ENCODE measurements at places on chromosomes 3 and 15. TPM values are rescaled to one million over a fixed set of nuclear protein-coding genes. Genes with fewer than 3 reads are reported as not detected.

The KBTBD12 gene
- total RNA-seq = not detected

- peaks cover 25% of the 10 kb centered on the region for H3K4me1 ChIP-seq
- DNase-seq = no peak
- H3K27me3 ChIP-seq = no peaks in the 10 kb centered on the region
Measured at GRCh38 chr3:8524249-8524648, 22.6 kb downstream of the LMCD1 start.

DNA sequence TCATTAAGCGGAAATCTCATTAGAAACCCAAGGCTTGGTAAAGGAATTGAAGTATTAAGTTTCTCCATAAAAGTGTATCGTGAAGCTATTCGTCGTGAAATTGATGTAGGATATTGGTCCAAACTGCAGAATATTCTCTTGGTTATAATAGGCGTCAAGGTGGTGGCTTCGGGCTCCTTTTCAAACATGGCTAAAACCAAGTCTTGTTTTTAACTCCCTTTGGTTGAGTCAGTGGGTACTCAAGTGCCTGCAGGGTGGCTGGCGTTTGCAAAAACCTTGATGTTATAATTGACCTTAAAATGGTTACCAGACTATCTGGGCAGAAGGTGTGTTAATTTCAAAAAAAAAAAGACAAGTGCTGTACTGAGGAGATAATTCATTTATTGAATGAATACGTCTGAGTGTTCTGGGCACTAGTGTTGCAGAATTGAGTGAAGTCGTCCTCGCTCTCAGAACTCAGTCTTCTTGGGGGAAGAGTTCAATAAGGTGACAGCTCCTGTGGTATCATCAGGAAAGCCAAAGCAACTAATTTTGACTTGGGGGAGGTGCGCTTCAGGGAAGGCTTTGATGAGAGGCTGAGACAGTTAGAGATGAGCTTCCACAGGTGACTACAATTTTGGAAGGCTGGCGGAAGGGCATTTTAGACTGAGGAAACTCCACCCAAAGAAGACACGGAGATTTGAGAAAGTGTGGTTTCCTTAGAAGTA, 1.5 kb downstream of the UBE2Q2 start:
- peak overlapping the region; percentile 96 for H3K27ac ChIP-seq
- H3K36me3 ChIP-seq = peaks cover 49% of the 10 kb centered on the region
- H3K4me3 ChIP-seq = peak overlapping the region; percentile 98
- peaks cover 57% of the 10 kb centered on the region for H3K4me1 ChIP-seq

- H3K27me3 ChIP-seq = peaks cover 39% of the 10 kb centered on the region
- no peak overlapping the region for H3K27ac ChIP-seq
Measured at GRCh38 chr3:12115849-12116248, 42.9 kb downstream of the TIMP4 start.

DNA sequence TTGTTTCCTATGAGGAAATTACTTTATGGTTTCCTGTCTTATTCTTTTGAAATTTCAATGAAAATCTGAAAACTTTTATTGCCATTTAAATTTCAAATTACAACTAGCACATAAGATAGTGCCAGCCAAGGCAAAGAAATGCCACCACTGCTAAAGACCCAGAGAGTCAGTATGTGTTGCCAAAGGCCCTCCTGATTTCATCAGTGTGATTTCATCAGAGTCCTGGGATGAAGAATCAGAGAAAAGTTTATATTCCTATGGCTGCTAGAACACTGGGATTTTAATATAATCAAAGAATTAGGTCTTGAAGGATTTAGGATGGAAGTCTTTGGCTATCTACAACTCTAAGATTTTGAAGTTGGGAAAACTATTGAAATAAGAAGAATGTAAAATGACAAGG, 434.2 kb upstream of the CCDC54 start:
- H3K27ac ChIP-seq = no peak overlapping the region
- H3K4me1 ChIP-seq = no peaks in the 10 kb centered on the region
- H3K36me3 ChIP-seq = no peaks in the 10 kb centered on the region
- H3K27me3 ChIP-seq = no peaks in the 10 kb centered on the region

- H3K27ac ChIP-seq = no peak overlapping the region
- peaks cover 19% of the 10 kb centered on the region for H3K27me3 ChIP-seq
- DNase-seq = no peak
- no peak overlapping the region for H3K4me3 ChIP-seq
Measured at GRCh38 chr15:71111950-71112349, 3.3 kb upstream of the THSD4 start.

The MME gene
- not detected for total RNA-seq

The CLDN11 gene
- total RNA-seq = not detected

GRCh38 chr3:151301787-151302186, 14.8 kb downstream of the GPR87 start:
- peaks cover 46% of the 10 kb centered on the region for H3K4me1 ChIP-seq
- no peak overlapping the region for H3K27ac ChIP-seq
- no peaks in the 10 kb centered on the region for H3K36me3 ChIP-seq
- DNase-seq = no peak

The PPP1R2 gene
- 75.0 TPM for total RNA-seq

DNA sequence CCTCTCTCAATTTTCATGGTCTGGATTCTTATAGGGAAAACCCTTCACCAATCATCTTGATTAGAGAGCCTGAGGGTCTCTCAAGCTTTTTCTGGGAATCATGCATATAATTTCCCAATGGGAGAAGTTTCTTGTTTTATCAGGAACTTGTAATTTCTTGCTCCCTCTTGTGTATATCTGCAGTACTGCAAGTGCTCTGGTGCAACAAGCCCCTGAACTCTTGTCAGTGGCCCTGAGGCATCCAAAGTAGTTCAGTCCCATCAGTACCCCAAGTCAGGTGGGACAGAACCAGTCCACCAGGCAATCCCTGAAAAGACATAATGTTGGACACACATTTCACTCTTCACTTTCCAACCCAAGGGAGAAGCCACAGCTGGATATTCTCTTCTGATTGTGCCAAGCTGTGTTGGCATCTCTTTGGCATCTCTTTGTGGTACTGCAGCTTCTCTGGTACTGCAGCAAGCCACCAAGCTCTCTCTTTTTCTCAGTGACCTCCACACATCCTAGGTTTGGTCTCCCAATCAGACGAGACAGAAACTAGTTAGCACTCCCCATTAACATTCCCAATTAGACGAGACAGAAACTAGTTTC, 214.5 kb downstream of the ZIC4 start:
- H3K4me1 ChIP-seq = no peaks in the 10 kb centered on the region
- H3K27ac ChIP-seq = no peak overlapping the region
- H3K36me3 ChIP-seq = no peaks in the 10 kb centered on the region
- DNase-seq = no peak
- H3K27me3 ChIP-seq = no peaks in the 10 kb centered on the region

DNA sequence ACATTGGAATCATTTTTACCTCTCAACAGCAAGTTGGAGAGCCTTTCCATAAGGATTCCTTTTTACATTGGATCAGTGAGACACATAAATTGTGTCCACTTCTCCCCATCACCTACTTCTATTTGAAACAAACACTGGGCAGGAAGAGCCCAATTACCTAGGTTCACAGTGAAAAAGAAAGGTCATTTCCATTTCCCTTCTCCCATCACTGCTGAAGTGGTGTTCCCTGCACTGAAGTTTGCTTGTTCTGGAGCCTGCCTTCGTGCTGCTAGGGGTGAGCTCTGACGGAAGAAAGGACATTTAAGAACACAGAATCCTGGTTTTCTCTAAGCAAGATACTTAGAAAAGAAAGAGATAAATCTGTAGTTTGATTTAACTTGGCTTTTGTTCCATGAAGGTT, 123.8 kb upstream of the ZBTB20 start:
- no peak overlapping the region for H3K4me3 ChIP-seq
- DNase-seq = no peak
- H3K27me3 ChIP-seq = no peaks in the 10 kb centered on the region
- H3K36me3 ChIP-seq = no peaks in the 10 kb centered on the region
- no peaks in the 10 kb centered on the region for H3K4me1 ChIP-seq

- H3K4me3 ChIP-seq = no peak overlapping the region
- H3K4me1 ChIP-seq = peaks cover 35% of the 10 kb centered on the region
- peak; percentile 45 for DNase-seq
Measured at GRCh38 chr3:114242947-114243346, 5.6 kb upstream of the ZNF80 start.

The KIF15 gene
- 52.5 TPM for total RNA-seq

The MED12L gene
- total RNA-seq = 1.6 TPM

The CFAP100 gene
- not detected for total RNA-seq

GRCh38 chr3:27145719-27146118, 223.5 kb downstream of the NEK10 start:
- no peaks in the 10 kb centered on the region for H3K27me3 ChIP-seq
- no peaks in the 10 kb centered on the region for H3K36me3 ChIP-seq
- no peak overlapping the region for H3K27ac ChIP-seq
- no peak overlapping the region for H3K4me3 ChIP-seq

DNA sequence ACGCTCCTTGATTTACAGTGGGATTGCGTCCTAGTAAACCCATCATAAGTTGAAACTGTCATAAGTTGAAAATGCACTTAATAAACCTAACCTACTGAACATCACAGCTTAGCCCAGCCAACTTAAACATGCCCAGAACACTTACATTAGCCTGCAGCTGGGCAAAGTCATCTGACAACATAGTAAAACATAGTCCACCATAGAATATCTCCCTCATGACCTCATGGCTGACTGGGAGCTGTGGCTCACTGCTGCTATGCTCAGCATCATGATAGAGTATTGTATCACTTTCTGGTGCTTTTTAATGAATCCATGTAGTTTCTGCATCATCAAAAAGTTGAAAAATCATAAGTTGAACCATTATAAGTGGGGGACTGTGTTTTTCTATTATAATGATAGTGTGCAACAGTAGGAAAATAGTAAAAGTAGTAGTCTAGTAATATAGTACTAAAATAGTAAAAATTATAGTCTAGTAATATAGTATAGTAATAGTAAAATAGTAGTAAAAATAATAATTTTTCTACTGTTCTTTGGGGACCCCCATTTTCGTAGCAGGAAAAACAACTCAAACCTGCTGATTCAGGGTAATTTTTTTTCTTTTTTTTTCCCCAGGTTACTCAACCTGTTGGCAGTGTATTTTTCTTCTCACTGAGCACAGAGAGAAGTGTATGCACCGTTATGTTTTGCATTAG, 233.5 kb downstream of the MYRIP start:
- H3K4me1 ChIP-seq = no peaks in the 10 kb centered on the region
- no peak for DNase-seq
- H3K36me3 ChIP-seq = no peaks in the 10 kb centered on the region
- no peaks in the 10 kb centered on the region for H3K27me3 ChIP-seq
- H3K27ac ChIP-seq = no peak overlapping the region

The XXYLT1 gene
- 5.6 TPM for total RNA-seq

The NR1I2 gene
- total RNA-seq = 0.20 TPM

DNA sequence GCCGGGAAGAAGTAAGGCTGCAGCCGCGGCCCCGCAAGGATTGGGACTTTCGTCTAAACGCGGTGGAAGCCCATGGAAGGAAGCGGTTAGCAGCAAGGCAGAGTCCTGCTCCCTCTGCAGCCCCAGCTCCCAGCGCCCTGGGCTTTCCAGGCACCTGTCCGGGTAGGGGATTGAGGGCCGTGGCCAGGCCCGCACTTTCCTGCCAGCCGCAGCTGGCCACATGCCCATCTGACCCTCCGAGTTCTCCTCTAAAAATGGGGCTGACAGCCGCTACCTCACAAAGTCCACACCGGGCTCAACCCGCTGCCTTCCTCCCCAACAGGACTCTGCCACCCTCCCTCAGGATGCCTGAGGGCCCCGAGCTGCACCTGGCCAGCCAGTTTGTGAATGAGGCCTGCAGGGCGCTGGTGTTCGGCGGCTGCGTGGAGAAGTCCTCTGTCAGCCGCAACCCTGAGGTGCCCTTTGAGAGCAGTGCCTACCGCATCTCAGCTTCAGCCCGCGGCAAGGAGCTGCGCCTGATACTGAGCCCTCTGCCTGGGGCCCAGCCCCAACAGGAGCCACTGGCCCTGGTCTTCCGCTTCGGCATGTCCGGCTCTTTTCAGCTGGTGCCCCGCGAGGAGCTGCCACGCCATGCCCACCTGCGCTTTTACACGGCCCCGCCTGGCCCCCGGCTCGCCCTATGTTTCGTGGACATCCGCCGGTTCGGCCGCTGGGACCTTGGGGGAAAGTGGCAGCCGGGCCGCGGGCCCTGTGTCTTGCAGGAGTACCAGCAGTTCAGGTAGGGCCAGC, 1.9 kb downstream of the NEIL1 start:
- no peak for DNase-seq
- peak overlapping the region; percentile 99 for H3K27ac ChIP-seq
- H3K27me3 ChIP-seq = peaks cover 25% of the 10 kb centered on the region
- no peak overlapping the region for H3K4me3 ChIP-seq

The IGSF11 gene
- total RNA-seq = 0.38 TPM

The IL5RA gene
- total RNA-seq = not detected

GRCh38 chr15:44023176-44023575, 171.9 kb downstream of the FRMD5 start:
- no peak overlapping the region for H3K4me3 ChIP-seq
- no peaks in the 10 kb centered on the region for H3K36me3 ChIP-seq
- peaks cover 23% of the 10 kb centered on the region for H3K27me3 ChIP-seq
- no peak overlapping the region for H3K27ac ChIP-seq
- no peaks in the 10 kb centered on the region for H3K4me1 ChIP-seq
- DNase-seq = no peak

GRCh38 chr3:157447026-157447694, 10.5 kb downstream of the PTX3 start:
- no peak for DNase-seq
- no peak overlapping the region for H3K4me3 ChIP-seq
- no peaks in the 10 kb centered on the region for H3K27me3 ChIP-seq
- H3K4me1 ChIP-seq = no peaks in the 10 kb centered on the region

DNA sequence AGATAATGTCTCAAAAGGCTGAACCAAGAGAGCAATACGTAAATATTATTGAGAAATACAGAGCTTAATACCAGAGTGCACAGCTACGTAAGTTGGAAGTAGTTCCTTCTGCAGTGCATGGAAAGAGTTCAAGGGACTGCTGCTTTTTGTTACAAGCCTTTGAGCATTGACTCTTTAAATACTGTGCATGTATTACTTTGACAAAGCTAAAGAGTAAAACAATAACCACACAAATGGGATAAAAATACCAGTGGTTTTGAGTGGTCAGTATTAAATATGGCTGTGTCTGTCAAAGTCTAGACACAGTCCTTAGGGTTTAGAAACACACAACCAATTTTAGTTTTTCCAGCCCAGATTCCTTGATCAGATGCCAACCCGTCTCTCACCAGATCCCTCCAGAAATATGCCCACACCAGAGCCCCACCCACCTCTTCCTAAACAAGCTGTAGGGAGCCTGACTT, 62.1 kb downstream of the SSR3 start:
- H3K4me1 ChIP-seq = no peaks in the 10 kb centered on the region
- DNase-seq = no peak
- no peaks in the 10 kb centered on the region for H3K27me3 ChIP-seq
- H3K4me3 ChIP-seq = no peak overlapping the region

The KIF7 gene
- 0.13 TPM for total RNA-seq

The UROC1 gene
- not detected for total RNA-seq

- no peak for DNase-seq
- H3K4me1 ChIP-seq = peaks cover 5% of the 10 kb centered on the region
- H3K27me3 ChIP-seq = peaks cover 1% of the 10 kb centered on the region
- no peaks in the 10 kb centered on the region for H3K36me3 ChIP-seq
- no peak overlapping the region for H3K4me3 ChIP-seq
- no peak overlapping the region for H3K27ac ChIP-seq
Measured at GRCh38 chr3:106830334-106830733, 546.9 kb upstream of the CCDC54 start.

The GPR15 gene
- 111 TPM for total RNA-seq

DNA sequence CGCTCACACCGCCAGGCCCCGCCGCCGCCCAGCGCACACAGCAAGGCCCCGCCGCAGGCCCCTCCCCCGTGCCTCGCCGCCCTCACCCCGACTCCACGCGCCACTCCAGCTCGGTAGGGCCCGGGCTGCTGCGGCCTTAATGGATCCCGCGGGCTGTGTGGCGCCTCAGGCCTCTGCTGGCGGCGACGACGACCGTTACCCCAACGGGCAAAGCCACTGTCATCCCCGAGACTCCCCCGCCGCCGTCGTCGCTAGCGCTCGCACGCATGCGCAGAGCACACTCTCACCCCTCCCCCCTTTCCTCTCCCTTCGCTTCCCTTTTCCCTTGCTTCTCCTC, at the start of gene MSL2:
Gene MSL2, minus strand, starts transcription at position 272 of the 337 bp plus-strand sequence. CDS start 1,222 bp downstream, outside the sequence.
- peak within 1 kb of the TSS; percentile 98 for H3K4me3 ChIP-seq
- no peak for DNase-seq
- peak within 1 kb of the TSS; percentile 97 for H3K27ac ChIP-seq
- H3K27me3 ChIP-seq = peaks cover 2% of the 10 kb centered on the region
- H3K4me1 ChIP-seq = peaks cover 38% of the 10 kb centered on the region

All from activated CD4-positive, alpha-beta memory T cell treated with anti-CD3 and anti-CD28 coated beads, Interleukin-2, amount 10 ng/mL, durations not matched to agents 7 days and 5 days (primary cell).